ENCODE measurements at places on chromosomes 12 and 14.

DNA sequence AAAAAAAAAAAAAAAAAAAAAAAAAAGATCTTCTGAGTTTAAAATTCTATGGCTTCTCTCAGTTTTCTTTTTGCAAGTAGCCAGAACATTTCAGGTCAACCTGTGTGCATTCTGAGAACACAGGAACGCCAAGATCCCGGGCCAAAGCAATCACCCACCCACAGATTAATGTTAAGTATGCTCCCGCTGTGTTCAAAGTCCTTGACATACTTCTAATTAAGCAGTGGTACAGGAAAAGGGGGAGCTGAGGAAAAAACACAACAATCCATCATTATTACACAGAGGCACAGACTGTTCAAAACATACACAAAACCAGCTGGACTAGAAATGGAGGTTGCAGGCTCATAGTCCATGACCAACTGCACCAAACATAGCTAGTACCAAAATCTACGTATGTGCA, 2.8 kb downstream of the FBXO21 start:
- no peak for DNase-seq

- no peak for DNase-seq
These were observed 27.2 kb upstream of the RGS6 start for GRCh38 chr14:71905031-71905430.

DNA sequence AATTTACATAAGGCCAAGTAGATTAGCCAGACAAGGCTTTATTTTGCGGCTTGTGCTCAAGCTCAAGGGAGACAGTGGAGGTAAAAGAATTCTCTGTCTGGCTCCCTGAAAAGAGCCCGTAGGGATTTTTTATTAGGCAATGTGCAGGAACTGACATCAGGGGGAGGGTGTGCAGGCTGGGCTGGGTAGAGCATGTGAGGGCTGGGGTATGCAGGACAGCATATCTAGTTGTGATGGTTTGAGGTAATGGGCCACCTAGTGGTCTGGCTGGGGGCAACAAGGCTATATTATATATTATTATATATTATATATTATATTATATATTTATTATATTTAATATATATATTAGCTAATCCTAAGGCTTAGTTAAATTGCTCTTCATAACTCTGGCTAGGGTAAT, 102.1 kb downstream of the TMEM117 start:
- no peak for DNase-seq

- DNase-seq: no peak
These were observed 51.6 kb downstream of the RIN3 start for GRCh38 chr14:92565040-92565717.

- no peak for DNase-seq
These were observed 106.5 kb downstream of the SAMD4A start for GRCh38 chr14:54673193-54674045.

- DNase-seq: no peak
These were observed 179.5 kb upstream of the PARP11 start for GRCh38 chr12:4052691-4053090.

DNA sequence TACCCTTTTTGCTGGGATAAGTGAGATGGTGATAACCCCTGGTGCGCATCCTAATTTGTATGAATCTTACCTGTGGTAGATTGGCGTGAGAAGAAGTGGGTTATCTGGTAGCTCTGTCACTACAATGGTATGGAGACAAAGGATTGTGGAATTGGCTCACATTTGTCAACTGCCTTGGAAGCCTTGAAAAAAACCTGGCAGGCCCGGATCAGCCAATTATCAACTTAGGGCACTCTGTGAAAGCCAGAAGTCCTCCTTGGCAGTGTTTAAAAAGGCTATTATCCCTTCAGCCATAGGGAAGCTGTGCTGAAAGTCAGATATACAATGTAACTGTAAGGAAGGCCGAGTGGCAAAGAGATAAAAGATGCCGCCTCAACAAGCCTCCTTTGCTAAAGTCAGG, 56.5 kb downstream of the WASHC3 start:
- no peak for DNase-seq

GRCh38 chr12:75260316-75260715, 50.7 kb upstream of the KCNC2 start:
- peak; percentile 1 for DNase-seq

GRCh38 chr12:91138337-91138920, 27.1 kb upstream of the LUM start:
- DNase-seq: no peak

- peak; percentile 28 for DNase-seq
These were observed 61.4 kb upstream of the ELK3 start for GRCh38 chr12:96132819-96133218.
